ENCODE measurements at places on chromosomes 5 and 9.

DNA sequence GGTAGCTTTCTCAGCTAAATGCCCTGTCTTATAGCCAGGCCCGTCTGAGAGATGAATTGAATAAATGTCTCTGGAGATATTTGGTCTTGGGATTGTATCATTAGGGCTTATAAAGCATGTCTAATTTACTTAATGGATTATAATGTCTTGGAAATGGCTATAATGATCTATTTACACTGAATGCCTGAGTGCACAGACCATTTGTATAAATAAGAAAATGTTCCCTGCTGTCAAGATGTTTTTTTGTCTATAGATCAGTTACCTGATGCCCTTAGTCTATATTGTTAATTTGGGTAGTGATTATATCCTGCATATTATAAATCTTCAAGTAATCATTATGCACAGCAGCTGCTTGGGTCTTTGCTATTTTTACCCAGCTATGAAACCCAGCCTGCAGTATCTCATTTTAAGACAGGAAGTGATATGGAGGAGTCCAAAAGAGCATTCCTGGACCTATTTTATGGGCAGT, 112.9 kb upstream of the ACTBL2 start:
- no peak for DNase-seq

GRCh38 chr9:113205861-113206260, 15.2 kb downstream of the FKBP15 start:
- DNase-seq = no peak

DNA sequence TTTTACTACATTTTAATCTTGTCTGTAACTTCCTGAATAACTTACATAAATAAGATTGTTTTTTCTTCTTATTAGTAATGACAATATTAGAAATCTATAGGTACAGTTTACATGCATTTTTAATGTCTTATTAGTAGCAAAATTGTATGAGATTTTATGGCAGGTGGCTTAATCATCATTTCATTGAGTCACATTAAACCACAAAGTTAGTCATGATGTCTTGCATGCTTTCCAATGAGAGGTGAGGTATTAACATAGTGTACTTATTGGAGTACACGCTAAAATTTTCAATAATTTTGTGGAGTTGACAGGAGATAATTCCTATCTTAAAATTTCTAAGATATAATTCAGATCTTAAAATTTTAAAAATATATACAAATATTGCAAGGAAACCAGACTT, 989.6 kb upstream of the ARRDC3 start:
- no peak for DNase-seq

- DNase-seq = no peak
These were observed 423.4 kb downstream of the DMAC1 start for GRCh38 chr9:7376213-7376612.

- no peak for DNase-seq
These were observed at the start of gene STOM for GRCh38 chr9:121369595-121370265. Gene STOM, minus strand, starts transcription at chr9:121370250. Its CDS starts 63 bp downstream, at chr9:121370187.

GRCh38 chr9:128607642-128608350, 48.9 kb downstream of the DYNC2I2 start:
- no peak for DNase-seq

DNA sequence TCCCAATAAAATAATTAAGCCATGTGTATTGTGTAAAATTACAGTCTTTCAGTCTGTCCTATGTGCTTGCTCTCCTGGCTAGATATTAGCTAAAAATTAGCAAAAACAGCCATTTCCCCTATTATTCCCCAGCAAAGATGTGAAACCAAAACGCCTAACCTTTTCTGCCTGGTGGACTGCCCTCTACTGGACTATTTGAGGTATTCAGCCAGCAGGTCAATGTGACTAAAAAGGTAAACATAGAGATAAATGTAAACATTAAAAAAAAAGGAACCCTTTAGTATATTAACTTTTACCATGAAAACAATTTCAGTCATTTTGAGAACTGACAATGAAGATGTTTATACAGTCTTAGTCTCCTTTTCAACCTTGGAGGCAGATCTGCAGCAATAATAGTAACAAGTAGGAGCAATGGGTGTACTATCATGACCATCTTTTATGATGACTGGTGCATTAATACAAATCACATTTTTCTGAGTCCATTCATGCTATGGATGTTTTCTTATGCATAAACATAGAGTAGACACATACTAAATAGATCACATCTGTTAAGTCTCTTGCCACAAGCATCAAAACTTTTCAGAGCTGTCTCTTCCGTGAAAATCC, 10.1 kb downstream of the ATG12 start:
- DNase-seq = no peak

- DNase-seq = no peak
These were observed 660 bp downstream of the SCAMP1 start for GRCh38 chr5:78360924-78361630.

DNA sequence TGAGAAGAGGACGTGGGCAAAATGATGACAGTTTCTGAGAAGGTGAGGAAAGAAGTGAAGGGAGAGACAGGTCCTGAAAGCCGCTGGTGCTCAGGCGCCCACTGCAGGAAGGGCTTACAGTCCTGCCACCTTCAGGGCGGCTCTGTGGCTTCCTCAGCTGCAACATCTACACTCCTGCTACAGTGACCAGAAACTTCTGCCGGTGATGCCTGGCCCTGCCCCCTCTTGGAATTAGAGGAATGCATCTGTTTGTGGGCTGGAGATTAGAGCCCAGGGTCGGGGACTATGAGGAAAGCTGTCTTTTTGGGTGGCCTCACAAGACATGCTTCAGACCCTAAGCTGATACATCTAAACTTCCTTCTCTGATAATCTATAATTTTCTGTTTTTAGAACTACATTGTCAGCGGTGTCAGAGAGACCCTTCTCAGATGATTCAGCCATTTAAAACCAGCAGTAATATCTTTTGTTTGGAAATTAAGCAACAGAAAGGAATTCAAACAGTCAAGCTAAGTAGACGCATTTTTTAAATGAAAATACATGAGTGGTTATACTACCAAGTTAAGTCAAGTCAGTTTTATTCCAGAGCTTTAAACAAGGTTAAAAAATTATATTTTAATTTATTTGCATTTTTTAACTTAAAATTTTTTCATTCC, 30.4 kb downstream of the PRDM6 start:
- DNase-seq = no peak

- DNase-seq = no peak
These were observed 65.0 kb downstream of the MELK start for GRCh38 chr9:36637491-36638270.

Data from right renal pelvis (tissue), 4 donors.